ENCODE measurements at places on chromosomes 16 and 17. TPM values are rescaled to one million over a fixed set of nuclear protein-coding genes. Genes with fewer than 3 reads are reported as not detected.

CD300A gene
- total RNA-seq: 21.9 TPM

VWA3A gene
- total RNA-seq: not detected

SCNN1B gene
- total RNA-seq: 16.1 TPM

CCDC154 gene
- not detected for total RNA-seq

DNA sequence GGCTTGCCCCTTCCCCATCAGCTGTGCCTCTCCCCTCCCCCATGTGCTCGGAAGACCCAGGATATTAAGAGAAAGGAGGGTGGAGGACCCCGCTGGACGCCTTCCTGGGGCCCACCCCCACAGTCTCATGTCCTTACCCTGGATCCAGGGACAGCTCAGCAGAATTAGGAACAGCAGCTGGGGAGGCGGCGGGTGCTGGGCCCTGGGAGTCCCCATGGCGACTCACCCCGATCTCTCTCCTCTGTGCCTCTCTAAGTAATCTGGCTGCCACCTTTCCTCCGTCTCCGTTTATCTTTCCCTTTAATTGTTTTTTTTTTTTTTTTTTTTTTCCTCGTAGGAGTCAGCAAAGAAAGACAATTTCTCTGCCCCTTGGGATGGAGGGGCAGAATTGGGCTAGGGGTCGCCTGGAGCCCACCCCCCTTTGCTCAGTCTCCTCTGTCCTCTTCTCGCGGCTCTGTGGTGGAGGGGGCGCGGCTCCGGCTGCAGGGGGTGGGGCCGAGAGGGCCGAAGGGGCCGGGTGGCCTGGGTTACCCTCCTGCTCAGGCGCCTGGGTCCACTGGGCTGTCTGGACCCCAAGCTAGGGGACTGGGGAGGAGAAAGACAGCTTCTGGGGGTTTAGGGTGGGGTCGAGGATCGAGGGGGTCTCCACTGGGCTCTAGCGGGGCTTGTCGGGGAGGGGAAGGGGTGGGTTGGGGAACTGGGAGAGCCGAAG lies 390 bp downstream of the SEZ6L2 start:
- DNase-seq: no peak

DNA sequence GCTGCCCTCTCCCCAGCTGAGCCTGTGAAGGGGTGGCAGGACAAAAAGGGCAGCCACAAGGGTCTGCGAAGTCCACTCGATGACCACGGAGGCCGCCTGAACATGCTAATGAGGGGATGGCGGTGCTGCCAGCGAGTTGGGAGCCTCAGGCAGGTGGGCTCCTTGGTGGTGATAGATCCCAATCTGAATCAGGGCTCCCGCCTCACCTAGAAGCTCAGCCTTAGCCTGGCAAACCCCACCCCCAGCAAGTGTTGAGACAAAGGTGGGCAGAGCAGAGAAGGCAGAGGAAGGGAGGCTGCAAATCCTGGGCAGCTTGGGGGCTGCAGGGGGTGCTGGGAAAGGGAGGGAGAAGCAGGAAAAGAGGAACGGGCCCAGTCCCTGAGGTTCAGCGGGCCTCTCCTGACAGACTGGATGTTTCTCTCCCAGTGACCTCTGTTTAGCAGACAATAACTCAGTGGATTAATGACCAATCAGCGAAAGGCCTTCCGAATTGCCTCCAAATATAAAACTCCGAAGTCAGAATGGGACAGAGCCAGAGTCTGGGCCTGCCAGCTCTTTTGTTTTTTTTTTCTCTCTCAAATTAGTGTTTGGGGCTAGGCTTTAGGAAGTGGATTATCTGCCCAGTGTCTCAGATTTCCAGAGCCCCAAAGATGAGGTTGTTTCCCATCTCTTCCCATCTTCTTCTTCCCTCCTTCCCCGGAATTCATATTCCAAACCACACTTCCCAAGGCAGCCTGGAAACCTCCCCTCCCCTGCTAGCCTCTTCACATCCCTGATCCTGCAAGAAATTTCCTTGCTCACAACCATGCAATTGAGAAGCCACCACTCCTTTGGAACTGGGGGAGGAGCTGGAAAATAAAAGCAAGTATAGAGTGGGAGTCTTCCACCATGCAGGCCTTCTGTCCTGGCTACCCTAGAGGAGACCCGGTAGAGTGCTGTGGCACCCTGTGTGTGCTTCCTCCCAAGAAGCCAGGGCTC lies 15.2 kb upstream of the HOXB2 start:
- no peak for DNase-seq
